ENCODE measurements at places on chromosomes 7 and 10.

- DNase-seq = no peak
Measured at GRCh38 chr10:43644252-43644651, 4.4 kb downstream of the ZNF32 start.

GRCh38 chr10:80596391-80597257, 58.9 kb downstream of the SH2D4B start:
- peak; percentile 53 for DNase-seq

DNA sequence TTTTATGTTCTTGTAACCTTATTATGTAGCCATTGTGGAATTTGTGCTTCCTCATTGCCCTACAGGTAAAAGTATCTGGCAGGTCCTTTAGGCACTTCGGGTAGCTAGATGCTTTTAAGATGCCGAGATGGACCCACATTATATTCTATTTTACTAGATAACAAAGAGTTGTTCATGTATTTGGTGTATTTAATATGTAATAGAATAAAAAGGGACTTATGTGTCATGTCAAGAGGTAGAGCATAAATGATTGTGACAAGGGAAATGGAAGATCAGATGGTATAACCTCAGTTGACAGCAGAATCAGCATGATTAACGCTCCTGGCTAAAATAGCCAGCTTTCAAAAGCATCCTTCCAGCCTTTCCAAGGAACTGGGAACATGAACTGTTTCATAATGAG, 50.6 kb downstream of the NPY start:
- DNase-seq = no peak

DNA sequence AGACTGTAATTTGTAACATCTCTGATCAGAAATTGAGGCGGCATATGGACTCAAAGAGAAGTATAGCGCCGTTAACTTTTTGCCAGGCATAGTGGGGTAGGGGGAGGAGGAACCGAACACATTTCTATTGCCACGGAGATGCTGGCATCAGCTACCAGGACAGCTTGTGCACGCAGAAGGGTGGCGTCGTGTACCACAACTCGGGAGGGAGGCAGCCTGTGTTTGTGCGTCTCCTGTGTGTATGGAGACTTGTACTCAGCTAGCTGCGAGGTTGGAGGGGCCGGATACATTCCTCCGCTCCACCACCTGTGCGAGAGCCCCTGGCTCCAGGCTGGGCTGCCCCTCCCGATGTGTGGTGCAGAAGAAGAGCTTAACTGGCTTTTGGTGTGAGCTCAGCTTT, 634.8 kb downstream of the TYW1 start:
- no peak for DNase-seq

DNA sequence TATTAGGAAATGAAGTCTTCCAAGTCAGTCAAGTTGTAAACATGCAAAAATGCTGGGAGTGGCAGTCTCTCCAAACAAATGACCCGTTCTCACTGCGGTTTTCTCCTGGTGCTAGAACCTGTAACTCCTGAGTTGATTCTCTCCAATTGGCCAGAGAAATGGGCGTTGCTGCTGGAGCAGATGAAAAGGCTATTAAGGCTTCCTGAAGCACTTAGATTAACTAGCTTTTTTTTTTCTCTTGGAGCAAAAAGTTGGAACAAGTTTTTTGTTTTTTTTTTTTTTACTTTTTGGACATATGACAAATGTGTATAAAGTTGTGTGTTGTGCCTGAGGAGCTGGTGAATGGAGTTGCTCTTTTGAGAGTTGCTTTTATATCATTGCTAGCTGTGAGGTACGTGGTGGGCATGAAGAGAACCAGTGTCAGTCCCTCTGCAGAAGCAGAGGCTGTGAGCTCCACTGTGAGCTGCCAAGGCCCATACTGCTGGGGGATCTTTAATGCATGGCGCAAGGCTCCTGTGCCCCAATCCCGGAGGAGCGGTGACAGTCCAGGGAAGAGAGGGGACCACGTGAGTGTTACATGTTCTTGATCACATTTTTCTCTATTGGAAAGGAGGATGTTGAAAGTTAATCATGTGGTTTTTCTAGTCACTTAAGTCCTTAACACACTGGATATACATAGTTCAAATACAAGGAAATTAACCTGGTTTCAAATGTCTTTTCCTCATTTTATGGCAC, 393.6 kb upstream of the GALNT17 start:
- no peak for DNase-seq

DNA sequence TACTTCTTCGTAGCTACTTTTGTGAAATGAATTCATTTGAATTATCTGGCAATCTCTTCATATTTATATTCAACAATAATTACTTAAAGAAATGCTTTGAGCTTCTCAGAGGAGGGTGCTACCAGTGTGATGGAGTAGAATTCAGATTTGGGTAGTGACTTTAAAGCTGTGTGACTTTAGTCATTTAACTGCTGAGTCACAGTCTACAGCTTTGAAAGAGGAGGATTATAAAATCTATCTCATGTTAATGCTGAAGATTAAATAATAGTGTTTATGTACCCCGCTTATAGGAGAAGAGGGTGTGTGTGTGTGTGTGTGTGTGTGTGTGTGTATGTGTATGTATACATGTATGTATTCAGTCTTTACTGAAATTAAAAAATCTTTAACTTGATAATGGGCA, 68.2 kb downstream of the CFTR start:
- DNase-seq = no peak

DNA sequence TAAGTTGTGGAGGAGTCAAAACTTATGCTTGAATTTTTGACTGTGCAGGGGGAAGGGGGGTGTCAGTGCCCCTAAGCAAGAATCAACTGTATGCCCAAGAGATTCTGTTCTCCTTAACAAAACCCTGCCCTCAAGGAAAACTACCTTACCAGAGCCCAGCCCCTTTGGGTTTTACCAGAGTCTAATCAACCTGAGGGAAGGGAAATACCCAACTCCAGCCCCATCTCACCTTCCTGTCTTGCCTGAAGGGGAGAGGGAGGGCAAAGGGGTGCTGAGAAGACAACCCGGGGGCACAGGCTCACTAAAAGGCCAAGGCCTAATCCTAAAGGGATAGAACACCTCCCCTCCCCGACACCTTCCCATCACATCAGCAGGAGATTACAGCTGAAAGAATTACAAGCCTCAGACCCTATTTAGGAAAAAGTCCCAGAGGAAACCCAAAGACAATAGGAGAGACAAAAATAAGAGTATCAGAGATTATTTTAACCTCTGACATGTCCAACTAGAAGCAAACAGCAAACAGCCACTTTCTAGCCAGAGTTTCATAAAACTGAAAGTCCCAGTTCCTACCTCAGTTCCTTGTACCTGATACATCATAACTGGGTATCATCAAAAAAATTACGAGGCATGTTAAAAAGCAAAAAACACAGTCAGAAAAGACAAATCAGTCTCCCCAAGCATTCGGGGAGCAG, 26.8 kb upstream of the C7orf33 start:
- DNase-seq = no peak

GRCh38 chr10:44009891-44010632, 361.4 kb upstream of the ZNF32 start:
- DNase-seq = no peak

GRCh38 chr10:49733866-49734265, 28.3 kb downstream of the OGDHL start:
- no peak for DNase-seq

GRCh38 chr10:70561558-70561957, 41.0 kb downstream of the PRF1 start:
- no peak for DNase-seq

- DNase-seq = peak; percentile 55
Measured at GRCh38 chr10:79292891-79293746, 54.1 kb upstream of the PPIF start.

GRCh38 chr7:156460858-156461627, 179.5 kb upstream of the RNF32 start:
- no peak for DNase-seq

DNA sequence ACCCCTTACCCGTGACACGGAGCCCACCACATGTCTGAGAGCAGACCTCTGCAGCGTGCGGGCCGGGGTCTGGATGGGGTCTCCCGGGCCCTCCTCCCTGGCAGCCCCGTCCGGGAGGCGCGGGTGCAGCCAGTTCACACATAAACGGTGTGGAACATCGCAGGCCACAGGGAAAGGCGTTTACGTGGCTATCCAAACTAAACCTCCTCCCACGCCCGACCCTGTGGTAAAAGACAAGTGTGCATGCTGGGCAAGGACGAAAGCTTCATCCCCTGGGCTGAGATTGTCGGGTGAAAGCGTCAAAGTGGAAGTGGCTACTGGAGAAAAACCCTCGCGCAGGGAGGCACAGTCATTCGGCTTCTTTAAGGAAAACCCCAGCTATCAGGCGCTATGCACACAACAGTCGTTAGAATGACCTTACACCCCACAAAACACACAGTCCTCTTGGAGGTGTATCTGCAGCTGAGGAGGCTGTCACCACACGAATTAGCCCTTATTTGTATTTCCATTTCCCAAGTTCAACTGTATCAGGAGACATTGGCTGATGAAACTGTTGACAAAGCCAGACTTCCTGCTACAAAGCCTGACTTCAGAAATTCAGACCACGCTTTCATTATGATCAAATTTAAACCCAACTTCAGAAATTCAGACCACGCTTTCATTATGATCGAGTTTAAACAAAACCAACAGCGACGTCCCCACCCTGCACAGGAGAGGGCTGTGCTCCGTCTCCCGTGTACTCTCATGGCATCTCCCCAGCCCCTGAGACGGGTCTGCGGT, 15.3 kb downstream of the GPER1 start:
- DNase-seq = peak; percentile 67
